ENCODE measurements at places on chromosomes 2 and 18.

GRCh38 chr2:237109421-237109934 is 23.8 kb downstream of the COPS8 start:
- no peak for DNase-seq

DNA sequence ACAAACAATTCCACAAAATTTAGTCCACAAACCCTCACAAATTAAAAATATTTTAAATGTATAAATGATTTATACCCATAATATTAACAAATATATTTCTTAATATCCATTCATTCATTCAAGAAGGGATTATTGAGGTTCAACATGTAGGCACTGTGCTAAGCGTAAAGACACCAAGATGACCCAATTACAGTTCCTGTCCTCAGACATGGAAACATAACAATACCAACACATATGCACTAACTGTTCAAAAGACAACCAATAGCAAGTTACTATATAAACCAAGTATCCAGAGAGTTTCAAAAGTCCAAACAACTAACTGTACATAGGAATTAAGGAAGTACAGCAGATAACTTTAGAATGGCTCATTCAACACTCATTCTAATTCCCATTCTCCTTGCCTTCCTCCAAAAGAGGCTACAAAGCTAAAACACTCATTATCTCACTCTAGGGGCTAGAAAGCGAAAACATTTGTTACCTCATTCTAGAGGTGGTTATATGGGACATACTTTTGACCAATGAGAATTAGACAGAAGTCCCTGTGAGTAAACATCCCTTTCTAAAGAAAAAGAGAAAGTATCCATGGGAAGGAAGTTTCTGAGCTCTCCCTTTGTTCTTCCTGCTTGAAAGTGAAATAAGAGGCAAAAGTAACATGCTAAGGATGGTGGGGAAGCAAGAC is 292.4 kb downstream of the ZEB2 start:
- no peak for DNase-seq

- no peak for DNase-seq
These were observed 51.9 kb downstream of the SDC1 start for GRCh38 chr2:20173064-20173463.

- DNase-seq: no peak
These were observed 37.7 kb upstream of the NT5C1B start for GRCh38 chr2:18626958-18627650.

GRCh38 chr2:177906041-177906718 is 166.4 kb downstream of the PDE11A start:
- no peak for DNase-seq

DNA sequence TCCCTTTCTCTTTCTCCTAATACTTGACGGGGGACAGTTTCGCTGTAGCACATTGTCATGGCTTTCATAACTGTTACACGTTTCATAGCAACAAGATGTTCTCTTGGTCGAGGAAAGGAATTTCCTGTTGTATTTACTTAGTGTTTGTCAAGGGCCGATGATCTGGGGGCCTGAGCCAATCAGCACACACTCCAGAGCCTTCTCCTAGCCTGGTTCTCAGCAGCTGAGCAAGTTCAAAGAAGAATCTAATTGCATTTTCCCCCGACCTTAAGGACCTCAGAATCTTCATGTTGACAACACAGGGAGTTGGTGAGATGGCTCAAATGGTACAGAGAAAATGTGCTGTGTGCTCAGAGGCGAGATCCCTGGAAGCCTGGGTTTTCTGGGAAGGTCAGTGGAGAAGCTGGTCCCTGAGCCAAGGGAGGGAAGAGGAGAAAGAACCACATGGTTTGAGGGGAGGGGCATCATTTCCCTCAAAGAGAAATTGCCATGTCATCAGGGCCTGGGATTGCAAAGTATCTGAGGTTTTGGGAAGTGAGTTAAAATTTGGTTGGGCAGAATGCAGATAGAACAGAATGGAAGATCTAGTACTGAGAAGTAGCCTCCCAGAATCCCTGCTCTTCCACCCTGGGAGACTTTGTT is 76.9 kb upstream of the AGAP1 start:
- DNase-seq: no peak

DNA sequence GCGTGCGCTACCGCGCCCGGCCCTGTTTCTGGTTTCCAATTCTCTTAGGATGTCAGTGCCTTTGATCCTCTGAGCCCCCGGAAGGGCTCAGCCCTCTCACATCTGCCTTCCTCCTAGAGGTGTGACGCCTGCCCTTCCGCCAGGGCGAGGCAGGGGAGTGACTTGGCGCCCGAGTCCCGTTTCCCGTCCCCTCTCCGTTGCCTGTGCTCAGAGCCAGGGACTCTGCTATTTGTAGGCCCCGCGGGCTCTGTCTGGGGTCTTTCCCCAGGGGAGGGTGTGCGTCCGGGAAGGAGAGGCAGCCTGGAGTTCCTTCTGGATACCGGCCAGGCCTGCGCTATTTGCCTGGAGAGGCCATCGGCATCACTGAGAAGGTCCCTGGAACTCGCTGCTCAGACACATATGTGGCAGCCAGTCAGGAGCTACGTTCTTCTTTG is 103.7 kb upstream of the TAF1B start:
- no peak for DNase-seq

GRCh38 chr18:24611075-24611474 is 150.6 kb downstream of the HRH4 start:
- no peak for DNase-seq

- DNase-seq: no peak
These were observed 96.3 kb upstream of the FZD7 start for GRCh38 chr2:201937343-201937742.

DNA sequence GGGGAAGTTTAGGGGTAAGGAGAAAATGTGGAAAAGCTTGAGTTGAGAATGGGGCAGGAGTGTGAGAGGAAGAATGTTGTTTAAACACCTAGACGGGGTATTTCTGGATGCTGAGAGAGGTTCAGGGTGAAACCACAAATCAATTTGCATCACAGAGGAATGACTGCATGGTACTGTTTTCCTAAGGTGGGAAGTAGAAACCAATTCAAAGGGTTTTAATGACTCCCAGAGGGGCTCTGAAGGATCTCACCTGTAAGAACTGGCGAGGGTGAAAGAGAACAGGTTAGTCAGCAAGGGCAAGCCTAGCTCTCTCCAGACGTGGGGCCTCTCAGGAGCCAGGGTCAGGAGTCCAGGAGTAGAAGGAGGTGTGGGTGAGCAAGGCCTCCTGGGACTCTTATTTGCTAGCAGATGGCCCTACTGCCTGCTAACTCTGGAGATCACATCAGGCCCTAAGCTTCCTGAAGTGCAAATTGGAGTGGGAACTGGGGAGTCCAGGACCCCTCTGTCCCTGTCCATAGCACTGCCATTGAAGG is 133.0 kb upstream of the CELF4 start:
- DNase-seq: no peak

GRCh38 chr2:17162713-17163112 is 355.5 kb downstream of the RAD51AP2 start:
- DNase-seq: no peak

- no peak for DNase-seq
These were observed 17.2 kb downstream of the LTBP1 start for GRCh38 chr2:32963941-32964340.

GRCh38 chr2:26915316-26915715 is 55.1 kb upstream of the MAPRE3 start:
- no peak for DNase-seq

GRCh38 chr2:132850688-132851087 is 180.7 kb upstream of the LYPD1 start:
- no peak for DNase-seq

- DNase-seq: no peak
These were observed 695.1 kb downstream of the PLCL1 start for GRCh38 chr2:198499539-198499938.

DNA sequence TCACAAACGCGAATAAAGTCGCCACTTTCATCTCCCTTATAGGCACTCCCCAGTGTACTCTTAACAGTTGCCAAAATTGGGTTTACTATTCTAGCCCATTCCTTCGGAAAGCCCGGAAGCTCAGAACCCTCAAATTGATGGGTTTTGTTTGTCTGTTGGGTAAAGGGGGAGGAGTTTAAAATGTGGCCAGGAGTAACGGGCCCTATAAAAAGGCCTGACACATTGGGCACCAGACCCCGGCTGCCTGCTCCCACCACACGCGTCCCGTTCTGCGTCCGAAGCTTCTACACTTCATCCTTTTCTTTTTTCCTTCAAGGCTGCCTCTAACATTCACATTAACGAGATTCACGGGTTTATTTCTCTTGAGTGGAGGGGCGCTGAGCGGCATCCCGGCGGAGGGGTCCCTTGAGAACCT is 837 bp downstream of the NHEJ1 start:
- DNase-seq: no peak

GRCh38 chr18:55845221-55845620 is 257.2 kb upstream of the TCF4 start:
- no peak for DNase-seq

DNA sequence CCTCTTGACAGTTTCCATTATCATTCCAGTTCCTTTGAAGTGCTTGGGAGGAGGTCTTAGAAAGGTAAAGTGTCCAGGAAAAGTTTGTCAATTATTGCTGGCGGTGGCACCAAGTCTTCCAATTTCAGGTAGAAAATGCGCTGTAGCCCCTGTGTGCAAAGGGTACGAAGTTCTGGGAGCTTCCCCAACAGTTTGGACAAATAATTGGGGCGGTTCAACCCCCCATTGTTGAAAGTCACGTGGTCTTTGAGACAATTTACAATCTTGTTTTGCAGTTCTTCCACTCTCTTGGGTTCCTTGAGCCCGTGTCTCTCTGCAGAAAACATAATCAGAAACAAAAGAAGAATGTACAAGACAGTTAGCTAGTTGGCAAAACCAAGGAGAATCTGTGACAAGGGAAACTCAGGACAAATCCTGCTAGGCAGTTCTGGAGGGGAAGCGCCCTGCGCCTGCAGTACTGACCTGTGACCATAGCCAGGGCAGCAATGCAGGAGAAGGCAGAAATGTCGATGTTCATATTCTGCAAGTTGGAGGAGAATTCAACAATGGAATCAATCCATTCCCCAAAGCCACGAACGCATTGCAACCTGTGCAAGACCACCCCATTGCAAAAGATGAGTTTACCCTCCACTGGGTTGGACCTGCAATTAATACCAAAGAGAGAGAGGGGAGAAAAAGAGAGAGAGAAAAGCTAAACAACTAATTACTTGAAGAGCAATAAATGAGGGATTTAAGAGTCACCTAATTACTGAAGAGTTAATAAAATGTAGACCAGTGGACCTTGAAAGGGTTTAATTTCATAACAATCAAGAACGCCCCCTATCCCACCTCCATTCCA is 6.6 kb downstream of the NR4A2 start:
- DNase-seq: no peak

DNA sequence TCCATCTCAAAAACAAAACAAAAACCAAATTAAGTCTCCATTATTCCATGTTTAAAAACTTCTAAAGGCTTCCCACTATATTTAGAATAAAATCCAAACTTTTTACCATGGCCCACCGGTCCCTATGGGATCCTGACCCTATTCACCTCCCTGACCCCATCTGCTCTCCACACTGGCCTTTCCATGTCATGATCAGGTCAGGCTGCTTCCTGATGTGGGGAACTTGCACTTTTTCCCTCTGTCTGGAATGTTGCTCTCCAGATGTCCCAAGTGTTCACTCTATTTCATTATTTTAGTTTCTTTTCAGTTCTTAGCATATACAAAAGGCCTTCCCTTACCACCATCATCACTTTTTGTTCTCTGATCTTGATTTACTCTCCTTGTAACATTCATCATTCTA is 7.5 kb upstream of the MTA3 start:
- DNase-seq: no peak

GRCh38 chr2:215241791-215242305 is 70.0 kb upstream of the ATIC start:
- no peak for DNase-seq

DNA sequence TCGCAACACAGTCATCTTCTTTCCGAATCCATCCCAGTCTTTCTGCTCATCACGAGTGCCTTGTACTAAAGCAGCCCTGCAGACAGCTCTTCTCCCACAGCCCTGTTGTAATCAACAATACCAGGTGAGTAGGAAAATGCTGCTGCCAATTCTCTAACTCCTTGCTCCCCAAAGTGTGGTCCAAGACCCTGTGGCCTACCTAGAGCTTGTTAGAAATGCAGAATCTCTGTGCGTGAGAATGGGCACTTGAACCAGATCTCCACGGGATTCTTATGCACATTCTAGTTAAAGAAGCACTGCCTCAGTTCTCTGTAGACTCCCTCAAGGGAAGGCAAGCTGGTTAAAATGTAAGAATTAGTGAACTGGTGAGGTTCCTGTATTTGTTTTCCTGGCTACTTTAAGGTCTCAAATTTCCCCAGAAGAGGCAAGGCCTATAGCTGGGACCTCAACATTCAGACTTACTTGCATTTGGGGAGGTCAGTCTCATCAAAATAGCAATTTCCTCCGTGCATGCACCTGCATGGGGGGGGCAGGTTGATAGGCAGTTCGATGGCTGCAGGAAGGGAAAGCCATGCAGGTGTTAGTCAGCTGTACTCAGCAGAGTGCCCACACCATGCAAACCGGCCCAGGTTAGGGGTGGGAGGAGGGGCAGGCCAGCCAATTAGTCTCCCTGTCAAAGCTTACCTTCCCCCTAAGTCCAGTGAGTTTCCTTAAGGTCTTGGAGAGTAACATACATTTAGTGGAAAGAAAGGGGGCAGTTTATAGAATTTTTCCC is 70.8 kb downstream of the DHRS9 start:
- no peak for DNase-seq

- DNase-seq: no peak
These were observed 66.9 kb upstream of the CYP26B1 start for GRCh38 chr2:72214429-72215143.

DNA sequence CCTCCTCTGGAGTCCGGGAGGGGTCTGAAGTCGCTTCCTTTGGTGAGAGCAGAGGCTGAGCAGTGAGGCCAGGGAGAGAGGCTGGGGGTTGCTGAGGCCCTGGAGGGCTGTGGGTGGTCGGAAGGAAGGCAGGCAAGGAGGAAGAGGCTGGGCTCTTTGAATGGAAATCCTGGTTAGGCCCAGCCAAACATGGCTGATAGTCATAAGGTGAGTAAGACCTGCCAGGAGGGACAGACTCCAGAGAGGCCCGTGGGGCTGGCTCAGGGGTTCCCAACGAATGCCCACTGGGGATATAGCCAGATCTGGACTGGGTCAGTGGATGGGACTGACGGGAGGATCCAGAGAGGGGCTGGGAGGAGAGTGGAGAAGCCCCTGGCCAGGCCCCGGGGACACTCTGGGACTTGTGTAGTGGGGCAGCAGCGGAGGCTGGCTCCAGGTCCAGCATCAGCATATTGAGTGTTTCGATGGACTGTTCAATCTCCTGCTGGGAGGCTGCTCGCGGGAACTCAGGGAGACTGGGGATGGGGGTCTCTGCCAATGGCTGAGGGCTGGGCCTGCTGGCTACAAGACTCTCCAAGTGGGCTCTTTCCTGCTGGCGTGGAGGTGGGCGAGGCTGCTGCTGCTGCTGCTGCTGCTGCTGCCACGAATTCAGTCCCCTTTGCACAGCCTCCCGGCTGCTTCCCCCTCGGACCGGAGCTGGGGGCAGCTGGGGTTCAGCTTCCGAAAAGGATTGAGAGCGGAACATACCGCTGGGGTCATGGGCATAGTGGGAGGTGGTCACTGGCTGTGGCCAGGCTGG is 155.0 kb downstream of the TNS1 start:
- no peak for DNase-seq

DNA sequence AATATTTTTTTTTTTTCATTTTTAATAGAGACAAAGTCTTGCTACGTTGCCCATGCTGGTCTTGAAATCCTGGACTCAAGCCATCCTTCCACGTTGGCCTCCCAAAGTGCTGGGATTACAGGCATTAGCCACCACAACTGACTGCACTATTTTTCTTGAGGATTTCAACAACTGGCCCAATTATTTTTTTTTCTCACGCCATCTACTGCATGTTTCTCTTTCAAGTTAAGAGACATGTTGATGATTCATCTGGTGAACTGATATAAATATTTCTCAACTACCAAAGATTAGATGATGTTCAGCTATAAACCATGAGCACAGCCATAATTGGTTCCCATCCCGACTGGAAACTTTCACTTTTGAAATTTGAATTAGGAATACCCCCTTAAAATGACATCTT is 688.4 kb upstream of the SYT4 start:
- no peak for DNase-seq

Measured in GOT3 (cell line).